ENCODE measurements at places on chromosomes 4 and X.

DNA sequence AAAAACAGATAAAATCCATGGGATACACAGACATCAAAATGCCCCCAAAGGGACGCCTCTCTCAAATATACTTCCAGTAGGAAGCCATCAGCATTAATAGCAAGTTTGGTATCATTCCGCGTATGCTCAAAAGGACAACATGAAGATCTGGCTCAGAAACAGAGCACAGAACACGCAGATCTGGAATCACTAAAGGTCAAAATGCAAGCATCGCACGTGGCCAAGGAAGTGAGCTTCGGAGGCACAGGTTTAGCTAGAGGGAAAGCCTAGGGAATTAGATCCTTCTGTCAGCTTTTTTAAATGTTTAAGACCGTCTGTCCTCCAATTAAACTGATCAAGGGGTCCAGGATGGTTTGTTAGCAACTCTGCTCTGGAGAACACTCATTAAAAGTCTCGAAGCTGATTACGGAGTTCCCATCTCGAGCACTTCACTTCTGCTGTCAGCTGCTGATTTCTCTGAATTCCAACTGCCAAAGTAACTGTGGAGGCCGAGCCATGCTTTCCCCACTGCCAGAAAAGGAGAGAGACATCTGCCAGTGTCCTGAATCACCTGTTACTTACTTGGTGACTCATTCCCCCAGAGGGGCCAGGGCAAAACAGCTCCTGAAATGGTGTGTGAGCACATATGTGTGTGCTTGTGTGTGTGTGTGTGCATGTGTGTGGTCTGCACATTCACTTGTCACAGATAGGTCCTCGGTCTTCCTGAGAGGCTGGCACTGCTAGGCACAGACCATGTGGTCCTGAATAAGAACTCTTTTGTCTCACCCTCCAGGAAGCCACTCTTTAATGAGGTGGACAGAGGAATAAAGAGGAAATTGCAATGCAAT lies 177.7 kb upstream of the PPARGC1A start:
- no peak for DNase-seq

- DNase-seq: no peak
Measured at GRCh38 chr4:15878011-15878410, 60.5 kb downstream of the FGFBP1 start.

- no peak for DNase-seq
Measured at GRCh38 chr4:1512738-1513660, 106.8 kb upstream of the NKX1-1 start.

- no peak for DNase-seq
Measured at GRCh38 chr4:128068918-128069317, 7.8 kb downstream of the LARP1B start.

GRCh38 chr4:51885363-51885762 lies 42.4 kb downstream of the DCUN1D4 start:
- DNase-seq: no peak

Measured in RWPE2 (cell line).